Activated CD4-positive, alpha-beta T cell treated with anti-CD3 and anti-CD28 coated beads, Interleukin-2, amount 50 U/mL, for 4 hours (primary cell): ENCODE measurements at places on chromosomes 7 and 10.

GRCh38 chr7:106501605-106502580 is 159.1 kb downstream of the CCDC71L start:
- no peak for DNase-seq

- DNase-seq = no peak
Measured at GRCh38 chr10:89327803-89328441, at the start of gene IFIT3. IFIT3 (plus strand) TSS chr10:89327997; CDS start chr10:89328074, 77 bp downstream.

DNA sequence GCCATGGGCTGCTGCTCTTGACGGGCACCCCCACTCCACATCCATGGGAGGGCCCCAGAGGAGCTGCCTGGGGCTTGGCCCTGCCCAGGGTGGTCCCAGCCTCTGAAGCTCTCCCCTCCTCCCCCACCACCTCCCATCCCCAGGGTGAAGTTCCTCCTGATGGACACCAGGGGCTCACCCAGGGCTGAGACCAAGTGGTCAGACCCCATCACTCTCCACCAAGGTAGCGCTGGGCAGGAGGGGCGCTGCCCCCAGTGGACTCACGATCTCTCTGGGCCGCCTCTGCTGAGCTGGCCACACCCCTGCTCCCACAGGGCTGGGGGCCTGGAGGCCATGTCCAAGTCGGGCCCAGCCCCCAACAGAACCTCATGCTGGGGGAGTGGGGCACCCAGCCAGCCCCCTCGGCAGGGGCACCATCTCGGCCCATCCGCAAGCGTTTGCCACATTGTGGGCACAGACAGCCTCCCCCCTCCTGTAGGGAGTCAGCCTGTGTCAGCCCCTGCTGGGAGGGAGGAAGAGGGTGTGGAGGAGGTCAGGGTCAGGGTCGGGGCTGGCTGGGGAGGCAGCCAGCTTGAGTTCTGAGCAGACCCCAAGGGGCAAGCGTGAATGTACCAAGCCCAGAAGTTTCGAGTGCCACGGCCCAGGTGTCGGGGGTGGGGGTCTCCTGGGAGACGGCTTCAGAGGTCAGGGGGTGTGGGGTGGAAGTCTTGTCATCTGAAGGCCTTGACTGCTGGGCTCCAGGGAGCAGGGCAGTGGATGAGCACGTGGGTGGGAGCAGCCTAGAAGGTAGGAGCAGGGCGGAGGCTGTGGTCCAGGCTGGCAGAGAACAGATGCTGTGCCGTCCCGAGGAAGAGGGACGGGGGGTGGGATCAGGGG is 2.8 kb downstream of the UPK3B start:
- DNase-seq = no peak

GRCh38 chr10:132113766-132114365 is 48.1 kb downstream of the JAKMIP3 start:
- DNase-seq = no peak

- DNase-seq = no peak
Measured at GRCh38 chr7:55212838-55213237, 152.3 kb upstream of the LANCL2 start.

GRCh38 chr7:74587435-74588126 is 69.9 kb upstream of the GTF2I start:
- no peak for DNase-seq

- DNase-seq = no peak
Measured at GRCh38 chr10:34380856-34381255, 434.2 kb downstream of the PARD3 start.

- no peak for DNase-seq
Measured at GRCh38 chr10:48792121-48792520, 107.4 kb downstream of the WDFY4 start.
